ENCODE measurements at places on chromosomes 6 and 20. TPM values are rescaled to one million over a fixed set of nuclear protein-coding genes. Genes with fewer than 3 reads are reported as not detected.

BEND3 gene
- 1.1 TPM for total RNA-seq

ADTRP gene
- total RNA-seq: 7.0 TPM

BTN1A1 gene
- total RNA-seq: not detected

ASIP gene
- total RNA-seq: not detected

GJA1 gene
- not detected for total RNA-seq

SH3BGRL2 gene
- total RNA-seq: 0.50 TPM

- no peak overlapping the region for H3K27ac ChIP-seq
- H3K27me3 ChIP-seq: no peaks in the 10 kb centered on the region
- H3K4me3 ChIP-seq: no peak overlapping the region
- H3K36me3 ChIP-seq: peaks cover 12% of the 10 kb centered on the region
- no peak for DNase-seq
Measured at GRCh38 chr6:85551264-85551663, 42.4 kb downstream of the SNX14 start.

DNA sequence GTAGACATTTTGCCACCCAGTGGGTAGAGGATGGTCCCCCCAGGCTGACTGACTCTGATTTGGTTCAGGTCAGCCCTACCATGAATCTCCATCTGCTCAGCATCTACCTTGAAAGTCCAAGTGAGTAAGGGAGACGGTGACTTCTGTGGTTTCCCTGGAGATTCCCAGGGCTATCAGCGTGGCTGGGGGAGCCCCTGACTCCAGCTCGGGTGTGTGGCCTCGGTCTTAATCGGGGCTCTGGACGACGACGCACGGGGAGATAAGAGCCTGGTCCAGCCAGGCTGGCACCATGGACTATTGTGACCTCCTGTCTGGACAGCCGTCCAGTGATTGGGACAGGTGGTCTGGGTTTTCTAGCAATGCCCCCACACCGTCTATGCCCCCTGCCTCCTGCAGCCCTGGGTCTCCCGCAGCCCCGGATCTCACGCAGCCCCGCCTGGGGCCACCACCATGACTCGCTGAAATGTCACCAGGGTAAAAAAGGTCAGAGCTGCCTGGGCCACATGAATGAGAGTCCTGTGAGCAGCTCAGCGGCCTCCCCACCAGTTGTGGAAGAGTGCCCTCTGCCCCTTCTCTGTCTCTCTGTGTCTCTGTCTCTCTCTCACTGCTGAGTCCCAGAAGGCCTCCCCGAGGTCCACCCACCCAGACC is 47.1 kb upstream of the GATA5 start:
- H3K4me1 ChIP-seq: no peaks in the 10 kb centered on the region
- no peak overlapping the region for H3K4me3 ChIP-seq
- no peak for DNase-seq
- no peaks in the 10 kb centered on the region for H3K27me3 ChIP-seq
- H3K36me3 ChIP-seq: no peaks in the 10 kb centered on the region

DNA sequence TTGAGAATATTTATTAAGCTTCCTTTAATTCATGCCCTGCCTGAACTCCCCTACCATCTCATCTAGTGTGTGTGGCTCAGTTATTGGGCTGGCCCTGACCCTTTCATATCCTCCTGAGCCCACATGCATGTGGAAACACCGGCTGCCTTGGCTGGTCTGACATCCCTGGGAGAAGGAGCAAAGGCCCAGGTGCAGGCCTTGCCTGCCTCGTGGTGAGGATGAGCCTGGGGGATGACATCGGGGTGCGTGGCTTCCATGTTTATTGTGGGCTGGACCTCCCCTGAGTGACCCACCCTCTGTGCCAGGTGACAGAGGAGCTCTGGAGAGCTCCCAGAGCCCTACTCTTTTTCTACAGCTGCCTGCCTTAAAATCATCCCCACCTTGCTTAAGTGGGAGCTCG is 69.1 kb downstream of the FOXA2 start:
- no peaks in the 10 kb centered on the region for H3K36me3 ChIP-seq
- no peak for DNase-seq
- no peak overlapping the region for H3K27ac ChIP-seq
- H3K4me3 ChIP-seq: no peak overlapping the region
- no peaks in the 10 kb centered on the region for H3K4me1 ChIP-seq
- H3K27me3 ChIP-seq: no peaks in the 10 kb centered on the region

DNA sequence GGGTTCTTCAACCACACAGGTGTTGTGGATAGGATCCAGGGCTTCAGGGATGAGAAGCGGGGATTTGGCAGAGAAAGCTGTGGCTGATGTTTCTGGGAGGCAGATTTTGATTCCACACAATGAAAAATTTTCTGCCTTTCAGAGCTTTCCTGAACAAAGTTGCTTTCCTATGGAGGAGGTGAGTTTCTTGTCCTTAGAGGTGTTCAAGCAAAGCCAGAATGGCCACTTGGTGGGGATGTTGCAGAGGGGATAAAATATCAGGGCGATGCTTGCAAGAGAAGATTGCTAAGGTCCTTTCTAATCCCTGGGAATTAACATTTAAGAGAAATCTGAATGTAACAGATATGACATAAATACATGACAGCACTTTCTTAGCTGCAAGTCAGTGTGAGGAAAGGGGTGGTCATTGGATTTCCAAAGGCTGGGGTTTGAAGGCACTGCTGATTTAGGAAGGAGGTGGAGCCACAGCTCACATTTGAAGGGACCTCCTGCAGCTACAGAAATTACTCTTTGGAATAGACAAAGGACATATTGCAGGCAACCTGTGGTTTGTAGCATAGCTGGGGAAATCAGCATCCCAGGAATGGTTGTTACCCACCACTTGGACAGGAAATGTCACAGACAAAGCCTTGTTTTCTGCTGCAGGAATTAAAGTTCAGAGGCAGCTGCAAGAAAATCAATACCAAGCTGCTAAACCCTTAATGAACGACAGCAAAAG is 271.1 kb upstream of the CHD6 start:
- no peak overlapping the region for H3K27ac ChIP-seq
- H3K36me3 ChIP-seq: no peaks in the 10 kb centered on the region
- no peak for DNase-seq
- H3K4me3 ChIP-seq: no peak overlapping the region

GRCh38 chr6:160217863-160218262 is 40.8 kb downstream of the SLC22A2 start:
- H3K27ac ChIP-seq: no peak overlapping the region
- peaks cover 3% of the 10 kb centered on the region for H3K27me3 ChIP-seq
- no peak overlapping the region for H3K4me3 ChIP-seq
- DNase-seq: no peak
- no peaks in the 10 kb centered on the region for H3K36me3 ChIP-seq
